ENCODE measurements at places on chromosomes 4 and X.

DNA sequence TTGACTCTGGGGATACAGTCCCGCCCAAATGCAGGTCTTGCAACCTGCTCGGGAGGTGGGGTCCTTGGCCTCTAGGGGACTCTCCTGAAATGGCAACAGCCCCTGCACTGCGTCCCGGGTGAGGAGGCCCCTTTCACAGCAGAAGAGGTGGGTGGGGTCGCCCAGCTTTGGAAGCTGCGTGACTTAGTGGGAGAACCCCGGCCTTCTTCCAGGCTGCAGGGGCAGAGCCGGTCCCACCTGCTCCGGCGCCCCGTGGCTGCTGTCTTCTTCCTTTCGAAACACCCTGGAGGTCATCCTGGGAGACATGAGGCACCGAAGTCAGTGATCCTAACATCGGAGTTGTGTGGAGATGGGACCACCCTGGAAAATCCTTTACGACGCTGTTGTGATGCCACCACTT, 103.7 kb upstream of the ADRA2C start:
- DNase-seq: no peak

DNA sequence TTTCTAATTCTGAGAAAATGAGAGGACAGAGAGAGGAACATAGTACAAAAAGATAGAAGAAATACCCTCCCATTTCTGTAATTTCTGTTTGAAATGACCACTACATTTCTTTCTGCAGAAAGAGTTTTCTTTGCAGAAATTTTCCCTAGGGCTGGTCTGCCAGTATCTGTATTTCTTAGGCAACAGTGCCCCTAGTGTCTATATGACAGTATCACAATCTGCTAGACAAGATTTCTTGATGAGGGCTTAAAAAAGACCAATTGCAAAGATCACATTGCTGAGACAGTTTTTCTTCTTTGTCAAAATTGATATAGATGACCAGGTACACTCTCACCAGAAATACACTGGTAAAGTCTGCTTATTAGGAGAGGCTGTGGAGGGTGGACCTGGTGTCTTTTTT, 81.0 kb upstream of the ZDHHC15 start:
- DNase-seq: no peak

- DNase-seq: no peak
Observed at GRCh38 chr4:72073816-72074215, 42.0 kb downstream of the NPFFR2 start.

GRCh38 chr4:143224255-143224654, 39.5 kb downstream of the USP38 start:
- DNase-seq: no peak

DNA sequence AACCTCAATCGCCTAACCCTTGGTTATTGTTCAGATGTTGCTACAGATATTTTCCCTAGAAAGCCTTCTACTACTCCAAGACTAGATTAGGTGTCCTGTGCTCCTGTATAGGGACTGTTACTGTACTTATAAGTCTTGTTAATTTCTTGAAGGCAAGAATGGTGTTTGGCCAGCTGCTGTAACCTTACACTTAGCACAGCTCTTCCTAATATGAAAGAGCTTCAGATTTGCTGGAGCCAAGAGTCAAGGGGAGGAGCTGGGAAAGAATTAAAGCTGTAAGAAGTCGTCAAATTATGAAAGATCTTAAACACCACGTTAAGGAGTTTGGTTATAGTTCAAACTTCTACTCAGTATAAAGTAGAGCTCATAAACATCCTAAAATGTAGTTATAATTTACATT, 245.9 kb upstream of the TLL1 start:
- no peak for DNase-seq

DNA sequence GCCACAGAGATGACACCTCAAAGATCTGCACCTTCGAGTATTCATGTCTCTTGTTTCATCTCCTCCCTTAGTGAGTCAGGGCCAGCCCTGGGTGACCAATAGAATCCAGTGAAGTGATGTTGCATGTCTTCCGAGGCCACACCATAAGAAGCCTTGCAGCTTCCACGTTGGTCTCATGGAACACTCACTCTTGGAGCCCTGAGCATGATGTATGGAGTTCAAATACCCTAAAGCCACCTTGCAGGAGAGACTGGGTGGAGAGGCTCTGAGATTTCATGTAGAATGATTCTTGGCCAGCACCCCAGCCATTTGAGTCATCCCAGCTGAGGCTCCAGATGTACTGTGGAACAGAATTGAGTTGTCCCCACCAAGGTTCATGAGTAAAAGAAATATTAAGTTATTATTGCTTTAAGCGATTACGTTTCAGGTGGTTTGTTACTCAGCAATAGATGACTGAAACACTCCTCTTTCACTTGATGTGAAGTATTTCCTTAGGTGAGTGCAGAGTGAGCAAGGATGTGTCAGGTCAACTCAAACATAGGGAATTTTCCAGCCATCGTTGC, 5.0 kb upstream of the RP2 start:
- DNase-seq: no peak

DNA sequence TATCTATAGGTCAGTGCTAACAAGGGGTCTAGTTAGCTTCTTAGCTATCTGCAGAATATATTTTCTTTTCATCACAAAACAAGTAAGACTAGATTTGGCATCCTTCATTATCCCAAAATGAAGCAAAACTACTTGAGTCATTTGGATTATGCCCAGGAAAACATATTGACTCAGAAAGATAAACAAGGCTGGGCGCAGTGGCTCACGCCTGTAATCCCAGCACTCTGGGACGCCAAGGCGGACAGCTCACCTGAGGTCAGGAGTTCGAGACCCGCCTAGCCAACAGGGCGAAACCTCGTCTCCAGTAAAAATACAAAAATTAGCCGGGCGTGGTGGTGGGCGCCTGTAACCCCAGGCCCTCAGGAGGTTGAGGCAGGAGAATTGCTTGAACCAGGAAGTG, 18.0 kb upstream of the MND1 start:
- DNase-seq: no peak

- DNase-seq: no peak
Observed at GRCh38 chrX:105552395-105552794, 269.9 kb upstream of the NRK start.

DNA sequence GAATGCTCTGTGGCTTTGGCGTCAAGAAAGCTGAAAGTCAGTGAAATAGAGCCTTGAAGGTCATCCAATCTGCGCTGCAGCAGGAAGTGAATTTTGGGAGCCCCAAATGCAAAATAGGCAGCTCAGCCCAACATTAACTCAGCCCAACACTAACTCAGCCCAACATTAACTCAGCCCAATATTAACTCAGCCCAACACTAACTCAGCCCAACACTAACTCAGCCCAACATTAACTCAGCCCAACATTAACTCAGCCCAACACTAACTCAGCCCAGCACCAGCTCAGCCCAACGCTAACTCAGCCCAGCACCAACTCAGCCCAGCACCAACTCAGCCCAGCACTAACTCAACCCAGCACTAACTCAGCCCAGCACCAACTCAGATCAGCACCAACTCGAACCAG, 71.5 kb downstream of the SORBS2 start:
- no peak for DNase-seq

GRCh38 chrX:141221611-141222010, 20.7 kb downstream of the SPANXC start:
- DNase-seq: no peak

- DNase-seq: no peak
Observed at GRCh38 chrX:20829665-20830491, 544.3 kb upstream of the CNKSR2 start.

DNA sequence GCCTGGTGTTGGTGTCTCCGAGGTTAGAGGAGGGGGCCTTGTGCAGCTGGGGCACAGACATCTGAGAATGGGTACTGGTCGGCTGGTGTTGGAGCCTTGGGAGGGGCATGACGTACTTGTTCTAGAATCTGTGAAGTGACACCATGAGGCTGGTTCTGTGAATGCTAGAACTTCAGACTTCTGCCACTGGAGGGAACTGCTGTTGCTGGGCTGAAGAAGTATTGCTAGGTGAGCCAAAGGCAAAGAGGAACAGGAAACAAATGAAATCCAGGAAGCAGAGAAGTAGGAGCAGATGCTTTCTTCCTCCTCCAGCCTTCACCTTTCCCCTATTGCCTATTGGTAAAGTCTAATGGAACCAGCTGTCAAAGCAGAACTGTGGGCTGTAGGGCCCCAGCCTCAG, 120.9 kb upstream of the DDIT4L start:
- no peak for DNase-seq

DNA sequence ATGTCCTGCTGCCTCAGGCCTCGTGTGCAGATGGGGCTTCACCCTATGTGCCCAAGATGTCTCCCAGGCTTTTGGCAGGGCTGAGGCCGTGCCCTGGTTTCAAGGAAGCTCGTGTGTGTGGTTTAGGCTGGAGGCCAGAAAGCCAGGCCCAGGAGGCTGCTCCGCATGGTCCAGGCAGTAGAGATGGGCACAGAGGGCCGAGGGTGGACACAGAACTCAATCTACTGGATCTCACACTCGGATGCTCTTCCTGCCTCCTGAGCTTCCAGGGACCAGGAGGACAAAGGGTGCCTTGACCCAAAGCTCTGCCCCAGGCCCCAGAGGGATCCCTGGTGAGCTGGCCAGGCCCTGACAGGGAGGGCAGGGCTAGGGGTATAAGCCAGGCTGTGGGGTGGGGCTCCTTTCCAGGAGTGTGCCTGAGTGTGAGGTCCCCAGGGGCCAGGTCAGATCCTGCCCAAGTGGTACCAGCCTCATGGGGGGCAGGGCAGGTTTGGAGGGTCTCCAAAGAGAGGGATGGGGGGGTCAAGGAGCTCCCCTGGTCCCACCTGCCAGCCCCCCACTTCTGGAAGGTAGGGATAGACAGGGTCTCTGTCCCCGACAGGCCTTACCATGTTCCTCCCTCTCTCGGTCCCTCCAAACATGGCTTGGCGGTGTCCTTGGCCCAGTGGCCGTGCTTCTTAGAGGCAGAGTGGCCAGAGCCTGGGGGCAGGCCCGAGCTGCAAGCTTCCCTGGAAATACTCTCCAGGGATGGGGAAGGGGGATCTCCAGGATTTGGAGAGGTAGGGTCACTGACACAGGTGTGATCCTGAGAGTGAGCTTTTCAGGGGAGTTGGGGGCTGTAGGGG, 23.8 kb downstream of the HTRA3 start:
- no peak for DNase-seq

- no peak for DNase-seq
Observed at GRCh38 chr4:166432125-166432524, 559.1 kb downstream of the TLL1 start.

DNA sequence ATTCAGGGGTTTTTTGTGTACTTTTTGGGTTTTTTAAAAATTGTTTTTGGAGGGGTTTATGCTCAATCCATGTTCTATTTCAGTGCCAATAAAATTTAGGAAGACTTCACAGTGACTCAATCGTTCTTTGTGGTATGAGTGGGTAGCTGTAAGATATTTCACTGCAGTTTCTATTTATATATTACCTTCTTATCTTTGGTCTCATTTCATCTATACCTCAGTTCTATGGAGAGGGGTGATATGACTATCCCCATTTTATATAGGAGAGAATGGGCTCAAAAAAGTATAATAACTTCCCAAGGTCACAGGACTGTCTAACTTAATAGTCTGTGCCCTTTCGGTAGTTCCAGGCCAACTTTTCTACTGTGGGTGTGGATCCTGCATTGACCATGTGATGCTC, 74.4 kb downstream of the MSN start:
- DNase-seq: no peak

DNA sequence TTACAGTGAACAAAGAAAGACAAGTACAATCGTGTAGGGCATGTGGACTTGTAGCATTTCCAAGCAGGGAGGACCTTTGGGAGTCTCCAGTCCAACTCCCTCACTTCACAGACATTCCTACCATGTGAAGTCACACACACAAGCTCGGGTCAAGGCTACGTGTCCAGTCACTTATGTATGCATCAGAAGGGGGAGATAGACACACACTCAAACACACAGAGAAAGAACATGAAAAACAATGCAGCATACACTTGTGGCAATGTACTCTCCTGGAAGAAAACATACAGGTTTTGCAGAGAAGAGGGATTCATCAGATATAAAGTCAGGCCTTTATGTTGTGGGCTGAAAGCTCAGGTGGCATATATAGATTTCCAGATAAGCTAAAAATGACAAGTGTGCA, 136.1 kb upstream of the MID1 start:
- DNase-seq: no peak

GRCh38 chr4:153570228-153570973, 104.2 kb downstream of the TMEM131L start:
- DNase-seq: no peak

GRCh38 chr4:185479507-185479971, 8.0 kb upstream of the CCDC110 start:
- DNase-seq: no peak

- no peak for DNase-seq
Observed at GRCh38 chr4:124977045-124977444, 264.5 kb upstream of the ANKRD50 start.

GRCh38 chrX:18076434-18076833, 144.3 kb downstream of the BEND2 start:
- no peak for DNase-seq

GRCh38 chr4:73391774-73392173, 12.3 kb upstream of the ALB start:
- no peak for DNase-seq

DNA sequence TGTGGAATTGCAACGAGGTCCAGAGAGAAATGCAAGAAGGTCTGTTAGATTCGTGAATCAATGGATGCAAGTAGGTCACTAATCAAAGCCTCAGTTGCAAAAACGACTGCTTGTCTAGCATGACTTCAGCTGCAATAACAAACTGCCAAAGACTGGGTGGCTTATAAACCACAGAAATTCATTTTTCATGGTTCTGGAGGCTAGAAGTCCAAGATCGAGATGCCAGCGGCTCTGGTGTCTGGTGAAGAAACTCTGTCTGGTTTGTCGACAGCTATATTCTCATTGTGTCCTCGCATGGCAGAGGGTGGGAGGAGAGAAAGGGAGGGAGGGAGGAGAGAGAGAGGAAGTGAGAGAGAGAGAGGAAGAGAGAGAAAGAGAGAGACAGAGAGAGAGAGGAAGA, 114.7 kb downstream of the MXRA5 start:
- DNase-seq: no peak

- DNase-seq: no peak
Observed at GRCh38 chrX:40104985-40105834, 7.5 kb upstream of the BCOR start.

DNA sequence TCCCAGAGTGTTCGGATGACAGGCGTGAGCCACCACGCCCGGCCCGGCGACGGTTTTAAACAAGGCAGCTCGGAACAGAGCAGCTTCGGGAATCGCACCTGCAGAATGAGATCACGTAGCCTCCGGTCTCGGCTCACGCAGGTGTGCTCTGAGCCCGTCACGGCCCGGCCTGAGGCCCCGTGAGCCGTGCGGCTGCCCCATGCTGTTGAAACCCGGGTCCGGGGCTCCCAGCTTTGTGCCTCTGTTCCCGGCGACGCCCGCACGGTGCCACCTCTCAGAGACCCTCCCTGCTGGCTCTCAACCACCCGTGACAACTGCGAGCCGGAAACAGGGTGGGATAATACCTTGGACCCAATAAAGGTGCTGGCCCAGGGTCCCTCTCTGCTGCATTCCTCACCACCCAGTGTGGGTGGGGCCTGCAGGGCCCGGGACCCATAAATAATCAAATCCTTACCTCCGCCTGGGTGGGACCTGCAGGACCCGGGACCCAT, 13.4 kb upstream of the PLCXD1 start:
- peak; percentile 25 for DNase-seq

DNA sequence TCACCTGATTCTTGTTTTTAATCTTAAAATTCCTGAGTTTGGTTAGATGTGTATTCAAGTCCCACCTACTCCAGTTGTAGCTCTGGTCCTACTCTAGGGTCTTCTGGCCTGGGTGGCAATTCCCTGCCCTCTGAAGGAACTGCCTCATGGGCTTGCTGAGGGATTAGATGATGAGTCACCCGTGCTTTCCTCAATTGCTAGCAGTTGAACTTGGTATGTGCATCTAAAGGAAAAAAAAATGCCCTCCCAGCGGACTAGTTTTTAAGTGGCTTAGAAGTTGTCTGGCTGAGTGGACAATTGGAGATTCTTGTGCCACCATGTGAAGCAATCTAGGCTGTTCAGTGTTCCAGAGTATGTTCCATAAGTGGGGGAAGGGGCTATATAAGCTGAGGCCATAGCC, 127.0 kb downstream of the CCNG2 start:
- DNase-seq: no peak
